Lung microvascular endothelial cell (primary cell): ENCODE measurements at places on chromosomes 5 and 9.

DNA sequence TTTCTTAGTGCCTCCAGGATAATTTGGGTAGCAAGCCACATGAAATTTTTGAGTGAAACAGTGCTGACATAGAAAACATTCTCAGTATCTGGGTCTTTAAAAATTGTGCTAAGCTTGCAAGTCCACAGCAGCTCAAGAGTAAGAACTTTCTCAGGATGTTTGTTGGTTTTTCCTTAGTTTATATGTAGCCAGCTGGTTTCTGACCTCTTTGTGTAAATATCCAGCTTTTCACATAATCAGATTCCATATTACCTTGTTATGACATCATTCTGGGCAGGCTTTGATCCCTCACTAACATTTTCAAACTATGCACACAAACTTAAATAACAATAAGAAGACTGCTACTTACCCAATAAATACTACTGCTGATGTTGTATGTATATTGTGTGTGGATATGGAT, 82.9 kb upstream of the VCAN start:
- no peak for DNase-seq

- DNase-seq = no peak
These were observed 25.9 kb downstream of the MTRR start for GRCh38 chr5:7894860-7895259.

- no peak for DNase-seq
These were observed 86.3 kb downstream of the LPAR1 start for GRCh38 chr9:110951805-110952539.

DNA sequence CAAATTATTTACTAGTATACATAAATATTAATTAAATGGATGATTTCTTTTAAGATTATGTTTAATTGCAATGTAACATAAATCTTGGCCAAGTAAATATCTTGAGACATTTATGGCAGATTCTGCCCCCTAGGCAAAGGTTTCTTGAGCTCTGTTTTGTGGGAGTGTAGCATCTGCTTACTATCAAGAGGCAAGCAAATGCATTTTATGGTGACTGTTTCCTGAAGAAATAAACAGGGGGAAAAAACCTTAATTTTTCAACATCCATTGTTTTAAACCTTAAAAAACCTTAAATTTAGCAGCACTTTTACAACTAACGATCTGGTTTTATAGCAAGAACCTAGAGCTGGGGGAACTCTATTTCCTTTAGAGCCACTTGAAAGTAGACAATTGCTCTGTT, 25.7 kb upstream of the FREM1 start:
- no peak for DNase-seq

GRCh38 chr9:23934291-23934906, 108.4 kb upstream of the ELAVL2 start:
- DNase-seq = no peak

DNA sequence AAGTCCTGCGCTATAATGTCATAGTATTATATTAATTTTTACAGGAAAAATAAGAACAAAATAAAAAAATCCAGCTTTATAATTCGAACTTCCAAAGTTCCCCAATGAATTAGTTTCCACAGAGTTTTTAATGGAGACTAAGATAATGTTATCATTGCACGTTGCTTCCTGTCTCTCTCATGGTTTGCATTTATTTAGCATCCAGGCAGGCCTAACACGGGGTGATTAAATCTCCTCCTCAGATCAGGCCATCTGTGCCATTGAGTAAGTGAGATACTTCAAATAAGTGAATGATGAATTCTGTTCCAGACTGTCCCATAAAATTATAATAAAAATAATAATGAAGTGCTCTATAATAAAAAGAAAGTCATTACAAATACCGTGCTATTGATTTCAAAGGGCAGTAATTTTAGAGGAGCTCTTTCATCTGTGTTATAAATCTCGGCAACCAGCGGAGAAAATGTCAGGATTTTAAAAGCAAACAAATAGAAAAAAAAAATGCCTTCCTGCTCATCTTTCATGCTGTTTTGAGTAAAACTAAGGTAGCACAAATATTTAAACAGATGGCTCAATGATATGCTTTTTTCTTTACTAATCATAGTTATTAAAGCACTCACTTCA, 570.6 kb upstream of the ZNF608 start:
- DNase-seq = no peak

GRCh38 chr5:1997640-1998347, 115.1 kb upstream of the IRX4 start:
- DNase-seq = no peak

- DNase-seq = no peak
These were observed 25.2 kb downstream of the SKP2 start for GRCh38 chr5:36177154-36177553.

- no peak for DNase-seq
These were observed 24.3 kb upstream of the KCNV2 start for GRCh38 chr9:2693056-2693455.

GRCh38 chr5:102890133-102890532, 135.0 kb downstream of the PAM start:
- no peak for DNase-seq

- DNase-seq = peak; percentile 15
These were observed 192.1 kb upstream of the RGMB start for GRCh38 chr5:98581112-98581997.

DNA sequence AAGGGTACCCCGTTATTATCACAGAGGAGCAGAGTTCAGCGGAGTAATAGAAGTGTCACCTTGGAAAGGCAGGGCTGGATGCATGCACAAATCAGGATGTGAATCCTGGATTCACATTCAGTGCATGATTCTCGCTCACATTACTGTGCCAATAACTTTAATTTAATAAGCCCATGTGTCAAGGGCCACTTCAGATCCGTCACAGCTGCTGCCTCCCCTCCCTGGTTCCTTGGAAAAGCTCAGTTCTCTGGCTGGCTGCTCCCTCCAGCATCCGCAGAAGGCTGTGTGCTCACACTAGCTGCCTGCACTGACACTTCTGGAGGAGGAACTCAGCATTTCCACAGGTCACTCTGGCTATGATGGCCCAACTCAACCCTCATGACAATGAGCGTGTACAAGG, 256.8 kb upstream of the ADAMTS16 start:
- no peak for DNase-seq

DNA sequence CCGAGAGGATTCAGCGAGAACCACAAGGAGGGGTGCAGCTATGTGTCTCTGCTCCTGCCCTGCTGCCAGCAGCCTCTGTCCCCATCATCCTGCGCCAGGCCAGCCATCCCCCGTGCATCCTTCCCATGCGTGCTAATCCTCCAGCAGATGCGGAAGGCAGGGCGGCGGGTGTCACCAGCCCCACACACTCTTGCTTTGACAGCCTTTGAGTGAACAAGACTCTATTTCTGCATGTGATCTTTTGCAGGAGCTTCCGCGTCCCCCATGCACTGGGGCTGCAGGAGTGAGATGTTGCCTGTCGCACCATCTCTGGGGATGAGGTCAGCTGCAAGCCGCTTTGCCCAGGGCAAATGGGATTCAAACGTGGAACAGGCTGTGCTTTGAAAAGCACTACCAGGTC, 58.0 kb upstream of the OLFM1 start:
- no peak for DNase-seq

DNA sequence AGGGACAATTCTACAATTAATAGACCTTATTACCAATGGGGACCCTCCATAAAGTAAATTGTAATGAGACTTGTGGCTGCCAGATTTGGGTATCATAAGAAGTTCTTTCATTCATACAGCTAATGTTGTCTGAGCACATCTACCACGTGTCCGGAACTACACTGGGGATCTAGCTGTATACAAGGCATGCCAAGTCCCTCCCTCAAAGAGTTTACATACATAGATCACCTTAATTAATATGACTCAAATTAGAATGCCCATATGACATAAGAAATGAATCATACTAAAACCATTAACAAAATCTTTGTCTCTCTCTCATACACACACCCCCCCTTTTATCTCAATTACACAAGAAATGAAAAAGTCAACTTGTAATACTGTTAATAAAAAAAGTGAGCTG, 18.0 kb upstream of the NR4A3 start:
- no peak for DNase-seq

DNA sequence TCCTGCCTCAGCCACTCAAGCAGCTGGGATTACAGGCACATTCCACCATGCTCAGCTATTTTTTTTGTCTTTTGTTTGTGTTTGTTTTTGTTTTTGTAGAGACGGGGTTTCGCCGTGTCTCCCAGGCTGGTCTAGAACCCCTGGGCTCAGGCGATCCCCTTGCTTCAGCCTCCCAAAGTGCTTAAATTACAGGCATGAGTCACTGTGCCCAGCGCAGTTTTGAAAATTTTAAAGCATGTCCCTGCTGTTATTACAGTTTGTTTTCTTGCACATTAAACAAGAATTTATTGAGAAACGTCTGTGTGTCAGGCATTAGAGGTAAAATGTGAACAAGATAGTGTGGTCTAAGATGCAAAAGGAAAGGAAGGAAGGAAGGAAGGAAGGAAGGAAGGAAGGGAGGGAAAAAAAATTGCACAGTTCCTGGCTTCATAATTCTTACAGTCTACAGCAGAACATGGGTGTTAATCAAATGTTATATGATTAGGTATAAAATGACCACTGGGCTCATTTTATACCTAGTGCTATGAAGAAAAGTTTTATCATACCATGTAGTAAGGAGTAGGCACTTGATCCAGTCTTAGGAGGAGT, 205.4 kb downstream of the SNX18 start:
- no peak for DNase-seq

DNA sequence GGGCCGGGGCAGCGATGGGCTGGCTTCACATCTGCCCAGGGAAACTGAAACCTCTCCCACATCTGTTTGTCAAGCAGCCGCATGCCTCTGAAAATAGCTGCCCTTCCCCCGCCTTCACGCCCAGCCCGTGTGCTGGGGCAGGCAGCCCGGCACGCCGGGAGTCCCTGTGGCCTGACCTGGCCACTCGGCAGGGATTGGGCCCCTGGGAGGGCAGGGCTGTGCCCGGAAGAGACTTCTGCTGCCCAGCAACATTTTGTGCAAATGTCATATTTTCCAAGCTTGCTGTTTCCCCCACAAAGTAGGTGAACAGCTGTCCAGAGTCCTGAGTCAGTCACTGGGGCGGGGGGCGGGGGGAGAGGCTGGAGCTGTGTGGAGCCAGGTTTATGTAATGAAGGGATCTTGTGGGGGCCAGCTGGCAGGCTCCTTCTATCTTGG, 8.2 kb downstream of the COL27A1 start:
- peak; percentile 45 for DNase-seq
